ENCODE measurements at places on chromosomes 6 and 20.

- DNase-seq: no peak
Measured at GRCh38 chr6:74891349-74891831, 314.5 kb downstream of the COL12A1 start.

GRCh38 chr20:47481330-47482216, 20.1 kb upstream of the NCOA3 start:
- DNase-seq: no peak

DNA sequence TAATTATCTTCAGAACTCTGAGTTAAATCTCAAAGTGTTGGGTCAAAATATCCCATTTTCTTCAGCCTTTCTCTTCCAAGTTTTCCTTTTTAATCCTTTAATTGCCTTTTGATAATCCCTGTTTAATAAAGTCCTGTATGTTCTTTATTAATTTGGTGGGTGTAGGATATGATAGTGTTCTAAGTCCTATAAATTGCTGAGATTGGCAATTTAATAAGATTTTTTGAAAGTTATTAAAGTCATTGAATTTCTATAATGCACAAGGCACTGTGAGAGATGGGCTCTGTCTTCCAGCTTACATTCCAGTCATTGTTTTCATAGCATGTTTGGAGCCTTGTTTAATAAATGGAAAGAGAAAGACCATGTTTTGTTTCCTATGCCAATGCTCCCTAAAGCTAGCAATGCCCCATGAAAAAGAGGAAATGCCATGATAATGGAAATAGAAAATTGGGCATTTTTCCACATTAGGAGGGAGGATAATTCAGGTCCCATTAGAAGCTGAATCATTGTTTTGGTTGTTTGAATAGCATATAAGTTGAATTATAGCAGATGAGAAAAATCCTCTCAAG, 404.8 kb downstream of the CD109 start:
- DNase-seq: no peak

DNA sequence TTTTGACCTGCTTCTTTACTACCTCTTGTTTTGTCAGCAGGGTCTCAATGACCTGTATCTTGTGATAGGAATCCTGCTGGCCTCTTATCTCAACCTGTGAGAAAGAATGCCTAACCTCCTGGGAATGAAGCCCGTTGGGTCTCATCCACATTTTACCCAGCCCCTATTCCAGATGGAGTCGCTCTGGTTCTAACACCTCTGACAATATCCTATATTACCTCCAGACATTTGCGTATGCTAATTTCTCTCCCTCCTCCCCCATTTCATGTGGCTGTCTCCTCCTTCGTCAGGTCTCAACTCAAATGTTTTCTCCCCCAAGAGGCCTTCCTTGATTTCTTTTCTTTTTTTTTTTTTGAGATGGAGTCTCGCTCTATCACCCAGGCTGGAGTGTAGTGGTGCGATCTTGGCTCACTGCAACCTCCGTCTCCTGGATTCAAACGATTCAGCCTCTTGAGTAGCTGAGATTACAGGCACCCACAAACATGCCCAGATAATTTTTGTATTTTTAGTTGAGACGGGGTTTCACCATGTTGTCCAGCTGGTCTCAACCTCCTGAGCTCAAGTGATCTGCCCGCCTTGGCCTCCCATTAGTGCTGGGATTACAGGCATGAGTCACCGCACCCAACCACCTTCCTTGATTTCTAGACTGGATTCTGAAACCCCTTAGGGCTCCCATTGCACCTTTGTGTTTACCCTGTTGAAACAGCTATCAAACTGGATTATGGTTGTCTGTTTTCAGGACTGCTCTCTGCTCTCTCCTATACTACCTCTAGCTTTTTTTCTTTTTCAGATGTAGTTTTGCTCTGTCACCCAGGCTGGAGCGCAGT, 49.5 kb upstream of the B4GALT5 start:
- DNase-seq: no peak

DNA sequence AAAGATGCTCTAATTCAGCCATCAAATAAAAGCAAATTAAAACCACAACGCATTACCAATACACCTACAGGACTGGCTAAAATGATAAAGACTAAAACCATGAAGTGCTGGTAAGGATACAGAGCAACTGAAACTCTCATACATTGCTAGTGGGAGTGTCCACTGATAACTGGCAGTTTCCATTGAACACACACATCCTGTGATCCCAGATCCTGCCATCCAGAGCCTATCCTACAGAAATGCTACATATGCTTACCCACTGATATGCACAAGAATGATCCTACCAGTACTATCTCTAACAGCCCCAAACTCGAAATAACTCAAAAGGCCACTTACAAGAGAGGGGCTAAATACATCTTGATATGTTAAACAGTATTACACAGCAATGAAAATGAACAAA, 81.0 kb downstream of the FYN start:
- DNase-seq: no peak

DNA sequence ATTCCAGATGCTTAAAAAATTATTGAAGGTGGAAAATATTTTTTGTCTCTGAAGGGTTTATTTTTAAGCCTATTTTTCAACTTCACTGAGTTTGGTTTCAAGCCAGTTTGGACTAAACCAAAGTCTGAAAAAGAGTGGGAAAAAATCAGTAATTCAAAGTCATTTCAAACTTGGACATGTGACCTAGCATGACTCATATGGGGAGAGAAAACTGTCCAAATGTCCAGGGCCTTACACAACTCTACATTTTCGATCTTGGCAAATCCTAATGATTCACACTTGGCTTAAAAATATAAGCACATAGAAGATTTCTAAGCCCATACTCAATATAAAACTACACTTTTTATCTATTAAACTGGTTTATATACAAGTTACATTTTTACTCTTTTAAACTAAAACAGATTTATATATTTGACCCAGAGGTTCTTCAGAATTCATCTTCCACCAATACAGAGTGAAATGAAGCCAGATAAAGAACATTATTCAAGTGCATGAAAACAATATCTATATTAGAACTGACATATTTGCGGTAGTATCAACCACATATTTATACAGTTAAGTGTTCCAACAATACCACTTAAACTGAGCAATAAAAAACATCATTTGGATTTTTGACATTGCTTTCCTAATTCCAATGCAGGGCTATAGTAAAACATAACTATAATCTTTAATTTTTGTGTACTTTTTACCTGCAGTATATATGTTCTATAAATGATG, 110.3 kb upstream of the TCF21 start:
- no peak for DNase-seq

DNA sequence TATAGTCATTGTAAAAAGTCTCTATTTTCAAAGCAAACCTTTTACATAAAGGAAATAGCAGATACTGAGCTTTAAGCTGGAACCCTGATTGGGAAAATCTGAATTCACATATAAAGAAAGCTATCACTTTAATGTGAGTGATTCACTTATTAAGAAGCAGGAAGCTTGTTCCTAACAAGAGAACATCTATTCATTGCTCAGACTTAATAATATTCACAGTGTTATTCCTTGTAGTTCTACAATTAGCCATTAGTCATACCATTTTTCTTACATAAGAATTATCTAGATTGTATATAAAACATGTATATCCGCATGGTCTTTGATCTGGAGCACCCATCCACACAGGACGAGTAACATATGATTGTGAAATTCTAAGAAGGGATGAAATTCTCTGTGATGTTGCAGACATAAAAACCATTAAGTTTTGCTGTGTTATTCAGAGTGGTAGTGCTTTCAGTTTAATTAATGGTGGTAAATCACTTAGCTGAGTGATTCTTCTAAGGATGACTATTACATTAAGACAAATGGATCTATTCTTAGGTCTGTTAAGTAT, 71.1 kb upstream of the FOXQ1 start:
- DNase-seq: no peak

GRCh38 chr20:55375920-55376319, 629.4 kb downstream of the CBLN4 start:
- DNase-seq: no peak

DNA sequence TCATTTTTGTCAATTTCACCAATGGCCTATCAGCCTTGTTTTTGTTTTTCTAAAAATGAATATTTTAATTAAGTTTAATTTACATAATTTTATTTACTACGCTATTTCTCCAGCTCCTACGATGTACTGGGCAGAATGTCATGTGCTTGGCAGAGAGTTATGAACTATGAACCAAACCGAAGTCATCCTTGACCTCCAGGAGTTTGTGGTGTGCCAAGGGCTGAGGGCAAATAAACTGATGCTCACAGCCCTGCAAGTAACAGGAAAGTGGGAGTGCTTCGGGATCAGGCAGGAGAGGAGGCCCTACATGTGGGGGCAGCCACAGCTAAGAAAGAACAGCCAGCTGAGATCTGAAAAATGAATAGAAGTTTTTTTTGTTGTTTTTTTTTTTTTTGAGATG, 38.6 kb downstream of the ZNF217 start:
- DNase-seq: no peak

- no peak for DNase-seq
Measured at GRCh38 chr6:53347250-53347920, 1.4 kb downstream of the ELOVL5 start.

- DNase-seq: no peak
Measured at GRCh38 chr6:90039911-90040310, 145.6 kb downstream of the GJA10 start.

DNA sequence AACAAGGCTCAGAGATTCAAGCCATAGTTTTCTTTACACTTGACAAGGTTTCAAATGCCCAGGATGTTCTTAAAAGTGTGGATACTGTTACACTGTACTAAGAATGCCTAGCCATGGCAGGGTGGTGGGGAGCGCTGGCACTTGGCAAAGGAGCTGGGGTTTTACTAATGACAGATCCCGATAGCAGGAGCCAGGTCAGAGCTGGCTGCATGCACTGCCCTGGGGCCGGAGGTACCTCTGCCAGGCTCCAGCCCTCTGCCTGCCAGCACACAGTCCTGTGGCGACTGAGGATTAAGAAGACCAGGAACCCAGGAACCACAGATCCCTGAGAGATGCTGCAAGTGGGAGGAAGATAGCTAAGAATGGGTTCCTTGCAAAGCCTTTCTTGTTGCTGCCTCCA, 260.3 kb downstream of the ALDH8A1 start:
- DNase-seq: no peak

DNA sequence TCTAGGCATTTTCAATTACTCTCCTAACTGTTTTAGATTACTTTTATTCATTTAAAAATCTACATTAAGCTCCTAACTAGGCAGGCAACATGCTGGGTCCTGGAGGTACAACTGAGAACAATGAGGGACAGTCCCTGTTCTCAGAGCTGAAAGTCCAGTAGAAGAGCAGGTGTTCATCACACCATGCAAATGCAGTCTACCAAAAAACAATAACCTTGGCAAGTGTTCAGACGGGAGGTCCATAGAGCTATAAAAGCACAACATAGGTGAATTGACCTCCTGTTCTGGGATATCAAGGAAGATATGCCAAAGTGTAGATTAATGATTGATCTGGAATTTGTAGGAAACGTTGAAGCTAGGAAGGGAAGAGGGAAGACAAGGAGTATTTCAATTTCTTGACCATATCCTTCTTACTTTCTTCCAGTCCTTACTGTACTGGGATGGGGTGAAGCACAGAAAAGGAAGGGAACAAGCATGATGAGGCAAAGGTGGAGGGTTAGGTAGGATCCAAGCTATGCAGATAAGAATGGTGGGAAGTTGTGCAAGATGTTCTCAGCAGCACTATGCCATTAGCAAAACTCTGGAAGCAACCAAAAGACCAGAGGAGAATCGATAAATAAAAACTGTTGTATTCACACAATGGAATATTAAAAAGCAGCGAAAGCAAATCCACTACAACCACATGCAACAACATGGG, 485.7 kb upstream of the JARID2 start:
- DNase-seq: no peak

DNA sequence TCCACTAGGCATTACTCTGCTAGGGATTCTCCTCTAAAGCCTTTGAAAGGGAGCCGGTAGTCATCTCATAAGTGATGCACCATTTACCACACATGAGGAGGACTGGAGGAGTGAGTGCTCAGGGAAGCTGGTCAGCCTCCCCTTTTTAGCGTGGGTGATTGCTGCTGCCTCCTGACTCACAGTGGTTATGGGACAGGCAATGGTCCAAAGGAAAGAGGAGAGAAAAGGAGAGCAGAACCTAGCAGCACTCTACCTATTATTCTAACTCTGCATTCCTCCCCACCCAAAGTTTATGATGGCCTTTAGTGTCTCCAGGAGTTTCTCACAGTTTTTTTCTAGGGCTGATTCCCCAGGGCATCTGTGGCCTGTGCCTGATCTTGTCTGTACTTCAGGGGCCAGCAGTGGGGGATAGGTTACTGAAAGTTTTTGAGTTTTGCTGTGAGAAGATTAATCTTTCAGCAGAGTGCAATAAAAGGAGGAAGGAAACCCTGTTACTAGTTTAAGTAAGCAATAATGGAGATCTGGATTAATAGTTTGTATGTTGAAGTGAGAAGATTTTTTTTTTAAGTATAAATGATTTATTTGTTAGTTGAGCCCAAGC, 36.4 kb upstream of the GCLC start:
- no peak for DNase-seq

GRCh38 chr6:157019733-157020132, 242.6 kb downstream of the ARID1B start:
- DNase-seq: no peak

Measured in activated CD8-positive, alpha-beta memory T cell treated with anti-CD3 and anti-CD28 coated beads, Interleukin-2, amount 50 U/mL, for 48 hours (primary cell).